ENCODE measurements at places on chromosomes 1 and 21.

DNA sequence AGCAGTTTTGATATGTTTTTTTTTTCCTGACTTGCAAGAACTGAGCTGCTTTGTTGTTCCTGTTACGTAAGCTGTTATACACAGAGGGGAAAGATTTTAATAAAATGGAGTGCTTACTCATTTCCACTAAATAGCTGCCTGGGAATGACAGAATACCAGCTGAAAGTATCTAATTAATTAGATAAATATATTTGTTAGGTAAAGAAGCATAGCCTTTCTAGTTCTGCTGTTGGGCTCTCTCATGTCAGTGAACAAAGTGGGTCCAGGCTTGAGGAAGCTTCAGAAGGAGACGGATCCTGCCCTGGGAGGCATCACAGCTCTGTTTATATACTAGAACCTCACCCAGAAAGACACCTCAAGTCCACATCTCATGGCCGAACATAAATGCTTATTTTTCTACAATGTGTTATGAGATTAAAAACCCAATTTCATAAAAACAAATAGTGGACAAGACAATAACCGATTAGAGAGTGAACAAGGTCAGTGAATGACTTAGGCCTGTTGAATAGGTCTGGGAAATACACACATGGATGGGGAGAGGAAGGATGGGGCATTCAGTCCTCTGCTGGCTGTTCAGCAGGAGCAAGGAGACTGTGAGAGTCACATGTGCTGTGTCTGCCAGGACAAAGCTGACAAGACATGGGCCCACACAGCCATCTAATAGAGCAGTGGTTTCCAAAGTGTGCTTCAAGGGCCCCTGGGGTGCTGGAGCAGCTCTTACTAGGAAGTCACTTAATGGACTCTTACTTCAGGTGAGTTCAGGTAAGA is 20.6 kb downstream of the TRAF5 start:
- DNase-seq: no peak

DNA sequence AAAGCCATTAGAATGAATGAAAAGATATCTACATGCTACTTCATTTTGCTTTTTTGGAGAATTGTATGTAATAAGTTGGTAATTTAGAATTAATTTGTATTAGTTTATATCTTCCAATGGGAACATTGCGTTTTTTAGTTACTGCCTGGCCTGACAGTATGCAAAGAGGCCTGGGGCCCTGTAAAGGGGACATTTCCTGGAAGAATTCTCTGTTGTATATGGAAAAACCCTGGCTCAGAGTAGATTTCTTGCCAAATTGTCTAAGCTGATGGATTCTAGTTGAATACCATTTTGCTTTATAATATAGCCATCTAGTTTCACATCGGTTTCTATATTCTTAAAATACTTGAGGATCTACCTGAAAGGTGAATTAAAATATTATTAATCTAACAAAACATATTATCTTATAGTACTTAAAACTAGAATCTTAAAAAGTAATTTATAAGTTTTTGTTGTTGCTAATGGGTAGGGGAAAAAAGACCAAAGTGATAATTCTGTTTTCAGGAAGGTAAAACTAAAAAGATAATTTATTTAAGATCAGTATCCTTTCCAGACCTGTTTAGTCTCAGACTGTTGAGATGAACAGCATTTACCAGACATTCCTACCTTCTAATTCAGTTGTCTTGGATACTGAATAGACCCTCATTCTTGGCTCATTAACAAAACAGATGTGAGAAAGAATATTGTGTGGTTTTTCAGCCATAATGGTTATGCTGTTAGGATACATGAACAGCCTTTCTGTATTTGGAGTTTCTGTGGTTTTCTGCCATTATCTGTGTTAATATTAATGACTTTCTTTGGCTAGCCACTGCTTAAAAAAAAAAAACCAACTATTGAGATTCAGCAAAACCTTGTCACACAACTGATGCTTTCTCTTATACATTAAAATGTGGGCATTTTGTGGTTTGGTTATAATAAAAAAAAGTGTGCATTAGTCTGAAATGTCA is 4.8 kb downstream of the AGO3 start:
- DNase-seq: no peak

- DNase-seq: no peak
Measured at GRCh38 chr1:22806584-22806983, 95.9 kb downstream of the EPHB2 start.

DNA sequence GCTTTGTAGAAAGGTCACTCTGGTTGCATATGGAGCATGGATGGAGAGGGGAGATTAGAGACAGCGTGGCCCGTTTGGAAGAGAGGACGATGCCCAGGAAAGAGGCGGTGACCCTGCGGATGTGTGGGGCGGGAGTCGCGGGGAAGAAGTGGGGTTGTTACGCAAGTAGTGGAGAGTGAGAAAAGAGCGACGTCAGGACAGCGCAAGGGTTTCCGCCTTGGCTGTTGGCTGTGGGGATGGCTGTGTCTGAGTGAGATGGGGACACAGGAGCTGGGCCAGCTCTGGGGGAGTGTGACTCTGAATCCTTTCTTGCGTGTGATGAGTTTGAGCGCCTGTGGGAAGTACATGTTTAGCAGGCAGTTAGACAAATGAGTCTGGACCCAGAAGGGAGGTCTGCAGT is 3.8 kb downstream of the B4GALT2 start:
- no peak for DNase-seq

DNA sequence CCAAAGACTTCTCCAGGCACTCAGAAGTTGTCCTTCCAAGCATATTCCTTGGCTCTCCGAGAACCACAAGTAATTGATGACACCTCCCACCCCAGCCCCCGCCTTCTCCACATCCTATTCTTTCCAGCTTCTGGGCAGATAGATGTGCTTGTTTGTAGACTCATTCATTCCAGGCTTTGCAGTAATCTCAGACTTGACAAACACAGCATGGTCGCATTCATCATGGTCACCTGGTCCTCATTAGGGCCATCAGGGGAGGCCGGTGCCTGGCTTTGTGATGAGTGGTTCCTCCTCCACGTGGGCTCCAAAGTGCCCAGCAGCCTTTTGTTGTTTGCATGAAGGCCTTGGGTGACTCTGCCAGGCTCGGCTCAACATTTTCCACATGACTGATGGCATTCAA is 28.5 kb upstream of the KCNE2 start:
- DNase-seq: no peak

- DNase-seq: peak; percentile 42
Measured at GRCh38 chr1:68010090-68010489, 40.3 kb downstream of the DIRAS3 start.

- DNase-seq: no peak
Measured at GRCh38 chr1:62717483-62717882, 29.3 kb upstream of the DOCK7 start.

DNA sequence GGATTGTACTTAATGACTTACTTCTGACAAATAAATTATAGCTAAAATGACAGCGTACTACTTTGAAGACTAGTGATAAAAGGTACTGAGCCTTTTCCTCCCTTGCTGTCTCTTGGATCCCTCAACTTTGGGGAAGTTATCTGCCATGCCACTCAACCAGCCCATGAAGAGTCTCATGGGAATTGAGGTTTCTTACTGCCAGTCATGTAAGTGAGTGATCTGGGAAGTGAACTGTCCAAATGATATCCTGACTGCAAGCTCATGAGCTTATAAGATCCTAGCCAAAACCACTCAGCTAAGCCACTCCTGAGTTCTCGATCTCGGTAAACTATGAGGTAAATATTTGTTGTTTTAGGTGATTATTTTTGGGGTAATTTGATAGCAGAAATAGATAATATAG is 247.8 kb downstream of the NCAM2 start:
- DNase-seq: no peak

DNA sequence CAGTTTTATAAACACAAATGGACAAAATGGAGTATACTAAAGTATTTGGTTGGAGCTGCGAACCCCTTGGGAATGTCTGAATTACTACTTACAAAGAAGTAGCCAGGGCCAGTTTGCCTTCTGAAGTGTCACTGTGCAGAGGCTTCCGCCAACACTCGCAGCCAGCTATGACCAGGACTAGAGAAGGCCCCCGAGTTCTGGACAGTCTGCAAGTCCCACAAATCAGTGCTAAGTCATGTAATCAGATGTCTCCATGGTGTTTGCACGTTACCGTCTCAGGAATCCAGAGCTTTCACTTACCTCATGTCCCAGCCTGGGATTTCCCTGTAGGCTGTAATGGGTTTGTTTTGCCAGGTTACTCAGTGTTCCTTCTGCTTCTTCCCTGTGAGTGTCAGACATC is 106.6 kb upstream of the SPAG17 start:
- DNase-seq: no peak

GRCh38 chr1:17776426-17776825 is 21.3 kb downstream of the ACTL8 start:
- no peak for DNase-seq

GRCh38 chr1:11337580-11338073 is 64.6 kb downstream of the UBIAD1 start:
- DNase-seq: peak; percentile 71

GRCh38 chr1:238648751-238649150 is 737.6 kb upstream of the CHRM3 start:
- DNase-seq: no peak

DNA sequence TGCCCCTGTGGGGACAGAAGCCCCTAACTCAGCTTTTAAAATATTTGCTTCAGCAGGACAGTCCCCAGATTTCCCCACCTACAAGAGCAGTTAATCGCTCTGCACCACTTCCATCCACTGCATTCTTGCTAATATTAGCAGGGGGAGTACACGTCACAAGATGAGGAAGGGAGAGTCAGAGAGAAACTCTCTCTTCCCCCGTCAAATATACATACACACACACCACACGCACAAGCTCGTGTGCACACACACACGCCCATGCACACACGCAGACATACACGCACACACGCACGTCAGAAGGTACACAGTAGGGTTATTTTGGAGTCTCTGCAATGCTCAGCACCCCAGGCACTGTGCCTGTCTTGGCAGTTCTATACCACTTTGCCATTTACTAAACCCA is 2.1 kb downstream of the CLCA1 start:
- no peak for DNase-seq

DNA sequence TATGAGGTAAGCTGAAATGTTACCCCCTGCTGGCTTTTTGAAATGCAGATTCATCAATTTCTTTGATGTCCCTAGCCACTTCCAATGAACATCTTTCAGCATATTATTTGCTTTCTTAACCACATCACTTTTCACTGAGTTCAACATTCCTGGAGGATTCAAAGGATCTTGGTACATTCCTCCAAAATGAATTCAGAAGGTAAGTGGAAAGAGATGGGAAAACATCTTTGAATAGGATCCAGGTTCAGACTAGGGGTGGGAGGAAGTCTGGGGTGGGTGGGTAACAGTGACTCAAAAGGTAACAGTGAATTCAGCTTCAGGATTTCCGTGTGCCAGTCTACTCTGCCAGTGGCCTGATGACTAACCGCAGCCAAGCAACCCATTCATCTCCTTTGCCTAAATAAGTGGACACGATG is 180.7 kb downstream of the ZC3H11B start:
- DNase-seq: no peak

DNA sequence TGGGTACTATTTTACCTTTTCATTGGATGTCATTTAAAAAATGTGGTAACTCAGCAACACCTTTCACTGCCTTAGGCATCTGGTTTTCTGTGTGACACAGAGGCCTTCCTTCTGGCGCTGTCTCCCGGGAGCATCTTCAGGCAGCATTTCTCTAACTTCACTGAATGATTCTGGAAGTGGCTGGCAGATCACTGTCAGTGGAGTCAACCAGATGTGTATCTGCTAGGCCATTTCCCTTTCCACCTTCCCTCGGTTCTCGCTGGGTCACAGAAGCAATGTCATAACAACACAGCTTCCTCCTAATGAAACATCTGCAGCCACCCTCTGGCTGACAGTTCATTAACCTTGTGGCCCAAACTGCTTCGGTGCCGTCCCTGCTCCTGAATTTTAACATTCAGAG is 137.8 kb downstream of the KIF26B start:
- DNase-seq: peak; percentile 57

DNA sequence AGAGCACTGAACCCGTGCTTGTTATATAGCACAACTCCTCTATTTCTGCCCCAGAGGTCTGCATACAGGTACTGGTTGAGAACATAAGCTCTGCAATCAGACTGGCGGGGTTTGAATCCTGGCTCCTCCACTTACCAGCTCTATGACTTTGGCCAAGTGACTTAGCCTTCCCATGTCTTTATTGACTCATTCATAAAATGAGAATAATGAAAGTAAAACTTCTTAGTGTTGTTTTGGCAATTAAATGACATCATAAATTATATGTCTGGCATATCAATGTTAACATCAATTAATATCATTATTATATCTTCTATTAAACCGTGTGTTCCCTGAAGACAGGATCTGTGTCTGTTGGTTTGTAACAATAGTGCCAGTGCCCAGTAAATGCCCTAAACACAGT is 4.3 kb downstream of the INKA2 start:
- DNase-seq: no peak

GRCh38 chr1:235995511-235995910 is 69.4 kb downstream of the NID1 start:
- no peak for DNase-seq

GRCh38 chr1:39671793-39672550 is at the start of gene NT5C1A:
Gene NT5C1A, minus strand, starts transcription at chr1:39672107. Its CDS starts 69 bp downstream, at chr1:39672038.
- peak; percentile 10 for DNase-seq

DNA sequence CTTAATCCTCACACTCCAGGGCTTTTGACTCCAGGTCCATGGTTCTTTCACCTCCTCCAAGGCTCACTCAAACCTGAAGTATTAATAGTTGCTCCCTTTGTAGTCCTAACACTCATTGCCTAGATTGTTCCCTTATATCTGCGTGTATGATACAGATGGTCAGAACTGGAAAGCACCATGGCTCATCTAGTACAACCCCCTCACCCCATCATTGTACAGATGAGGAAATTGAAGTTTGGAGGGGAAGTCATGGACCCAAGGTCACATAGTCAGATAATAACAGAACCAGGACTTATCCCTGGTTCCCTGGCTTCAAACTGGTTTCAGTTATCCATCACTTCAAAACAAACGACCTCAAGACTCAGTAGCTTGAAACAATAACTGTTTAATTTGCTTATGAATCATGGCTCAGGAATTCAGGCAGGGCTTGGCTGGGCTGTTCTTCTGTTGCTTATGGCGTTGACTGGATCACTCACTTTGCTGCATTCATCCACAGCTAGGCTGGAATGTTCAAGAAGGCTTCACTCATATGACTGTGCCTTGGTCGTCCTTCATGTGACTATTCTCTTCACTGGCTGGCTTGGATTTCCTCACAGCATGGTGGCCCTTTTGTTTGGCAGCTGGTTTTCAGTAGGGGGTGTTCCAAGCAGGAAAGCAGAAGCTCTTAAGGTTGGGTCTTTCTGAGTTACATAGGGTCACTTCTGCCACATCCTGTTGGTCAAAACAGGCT is 5.0 kb downstream of the NOS1AP start:
- no peak for DNase-seq

DNA sequence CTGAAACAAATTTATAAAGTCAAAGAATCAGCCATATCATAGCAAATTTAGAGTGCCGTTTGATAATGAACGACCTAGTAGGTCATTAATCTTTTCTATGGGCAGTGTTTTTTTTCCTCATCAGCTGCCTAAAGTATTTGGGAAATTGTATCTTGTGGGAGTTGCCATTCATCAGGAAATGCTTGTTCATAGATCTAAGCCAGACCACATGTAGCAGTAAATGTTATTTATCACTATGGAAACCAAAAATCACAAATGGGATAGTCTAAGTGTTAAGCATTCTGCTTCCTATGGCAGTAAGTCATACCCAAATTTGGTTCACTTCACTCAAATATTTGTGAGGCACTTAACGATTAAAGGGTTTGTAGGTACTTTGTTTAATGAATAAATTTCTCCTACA is 52.9 kb downstream of the LRRC8D start:
- DNase-seq: no peak

GRCh38 chr1:197961449-197961848 is 44.3 kb downstream of the LHX9 start:
- no peak for DNase-seq
